ENCODE measurements at places on chromosomes 6 and 20.

DNA sequence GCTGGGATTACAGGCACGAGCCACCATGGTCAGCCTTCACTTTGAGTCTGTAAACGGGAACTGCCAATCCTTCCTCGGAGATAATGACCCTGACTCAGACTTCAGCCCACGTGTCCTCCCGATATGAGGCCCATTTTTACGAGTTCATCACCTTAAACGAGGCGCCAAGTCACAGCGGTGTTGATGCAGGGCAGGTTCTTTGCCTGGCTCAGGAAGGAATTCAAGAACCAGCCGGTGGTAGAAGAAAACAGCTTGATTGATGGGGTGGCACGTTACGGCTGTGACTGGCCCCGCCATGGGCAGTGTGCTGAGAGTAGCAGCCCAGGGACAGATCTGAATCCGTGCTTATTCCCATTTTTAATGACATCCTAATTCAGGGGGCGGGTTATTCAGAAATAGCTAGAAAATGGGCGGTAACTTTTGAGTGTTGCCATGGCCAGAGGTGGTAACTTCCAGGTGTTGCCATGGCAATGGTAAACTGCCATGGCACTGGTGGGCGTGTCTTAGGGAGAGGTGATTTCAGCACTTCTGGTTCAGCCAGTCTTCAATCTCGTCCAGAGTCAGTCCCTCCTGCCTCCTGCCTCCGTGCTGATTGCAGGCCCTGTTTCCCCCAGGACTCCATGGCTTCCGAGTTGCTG, 9.1 kb upstream of the MAP1LC3A start:
- H3K27me3 ChIP-seq: no peaks in the 10 kb centered on the region
- peaks cover 4% of the 10 kb centered on the region for H3K4me1 ChIP-seq
- DNase-seq: no peak
- no peaks in the 10 kb centered on the region for H3K36me3 ChIP-seq

- no peak overlapping the region for H3K4me3 ChIP-seq
- no peaks in the 10 kb centered on the region for H3K36me3 ChIP-seq
- DNase-seq: no peak
- no peaks in the 10 kb centered on the region for H3K4me1 ChIP-seq
Observed at GRCh38 chr20:6838181-6838826, 70.8 kb downstream of the BMP2 start.

DNA sequence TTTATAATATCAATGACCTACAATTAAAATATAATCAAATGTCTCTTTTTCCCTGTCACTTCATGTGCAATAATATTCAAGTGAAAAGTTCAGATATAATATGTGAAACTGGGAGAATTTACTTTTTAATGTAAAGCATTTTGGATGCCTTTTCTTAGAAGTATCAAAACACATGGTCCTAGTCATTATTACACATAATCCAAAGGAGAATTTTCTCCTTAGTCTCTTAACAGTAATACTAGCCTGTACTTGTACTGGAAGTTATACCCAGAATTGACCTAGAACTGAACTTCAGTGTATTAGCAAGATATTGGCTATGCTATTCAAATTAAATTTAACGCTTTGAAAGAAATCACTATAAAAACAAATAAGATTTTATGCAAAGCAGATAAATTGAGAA, 842.6 kb upstream of the MANEA start:
- H3K4me1 ChIP-seq: no peaks in the 10 kb centered on the region
- no peak for DNase-seq
- no peaks in the 10 kb centered on the region for H3K27me3 ChIP-seq

DNA sequence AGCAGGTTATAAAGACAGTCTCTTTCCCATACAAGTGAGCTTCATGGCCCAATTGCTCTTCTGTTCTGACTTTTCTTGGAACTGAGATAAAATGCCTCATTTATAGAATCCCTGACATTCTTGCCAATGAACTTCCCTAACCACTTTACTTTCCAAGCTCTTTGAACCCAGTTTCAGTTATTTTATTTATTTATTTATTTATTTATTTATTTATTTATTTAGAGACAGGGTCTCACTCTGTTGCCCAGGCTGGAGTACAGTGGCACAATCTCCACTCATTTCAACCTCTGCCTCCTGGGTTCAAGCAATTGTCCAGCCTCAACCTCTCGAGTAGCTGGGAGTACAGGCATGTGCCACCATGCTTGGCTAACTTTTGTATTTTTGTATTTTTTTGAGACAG, 138.5 kb upstream of the ZNF184 start:
- no peak for DNase-seq
- H3K27me3 ChIP-seq: peaks cover 22% of the 10 kb centered on the region
- no peaks in the 10 kb centered on the region for H3K4me1 ChIP-seq

DNA sequence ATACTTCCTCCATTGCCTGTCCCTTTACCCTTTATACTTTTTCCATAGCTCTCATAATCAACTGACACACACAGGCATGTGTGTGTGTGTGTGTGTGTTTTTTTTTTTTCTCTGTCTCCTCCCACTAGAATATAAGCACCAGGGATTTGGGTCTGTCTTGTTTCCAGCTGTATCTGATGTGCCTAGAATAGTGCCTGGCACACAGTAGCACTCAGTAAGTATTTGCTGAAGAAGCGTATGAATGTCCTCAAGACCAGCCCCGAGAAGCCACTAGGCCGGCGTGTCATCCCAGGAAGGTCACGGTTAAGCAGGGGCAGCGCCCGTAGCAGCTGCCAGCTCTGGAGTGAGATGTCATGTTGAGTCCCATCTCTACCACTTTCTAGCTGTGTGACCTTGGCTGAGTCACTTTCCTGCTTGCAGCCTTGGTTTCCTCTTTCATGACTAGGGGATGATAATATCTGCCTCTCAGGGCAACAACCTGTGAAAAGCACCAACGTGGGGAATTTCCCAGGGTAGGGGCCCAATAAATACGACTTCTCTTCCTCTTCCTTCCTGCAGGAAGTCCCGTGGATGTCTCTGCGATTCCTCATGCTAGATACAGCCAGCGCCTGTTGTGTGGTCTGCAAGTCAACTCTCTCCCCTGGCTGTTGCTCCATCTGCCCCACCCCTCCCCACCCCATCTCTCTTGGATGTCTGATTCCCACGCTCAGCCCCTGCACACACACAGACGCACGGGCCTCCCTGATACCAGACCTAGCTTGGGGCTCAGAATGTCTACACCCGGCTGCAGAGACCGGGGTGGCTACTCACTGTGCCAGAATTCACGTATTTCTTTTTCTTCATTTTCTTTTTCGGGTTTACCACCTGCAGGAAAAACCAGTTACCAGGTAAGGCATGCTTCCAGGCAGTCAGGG, 58.1 kb downstream of the RAB44 start:
- peaks cover 66% of the 10 kb centered on the region for H3K4me1 ChIP-seq
- no peaks in the 10 kb centered on the region for H3K27me3 ChIP-seq
- H3K4me3 ChIP-seq: peak overlapping the region; percentile 54
- H3K27ac ChIP-seq: peak overlapping the region; percentile 87
- no peaks in the 10 kb centered on the region for H3K36me3 ChIP-seq

GRCh38 chr6:3841711-3842565, 7.2 kb upstream of the FAM50B start:
- no peak overlapping the region for H3K27ac ChIP-seq
- no peaks in the 10 kb centered on the region for H3K36me3 ChIP-seq
- H3K4me1 ChIP-seq: peaks cover 6% of the 10 kb centered on the region
- H3K4me3 ChIP-seq: no peak overlapping the region
- DNase-seq: no peak

- H3K36me3 ChIP-seq: no peaks in the 10 kb centered on the region
- peak; percentile 46 for DNase-seq
- no peaks in the 10 kb centered on the region for H3K27me3 ChIP-seq
Observed at GRCh38 chr20:49207076-49207475, 12.1 kb upstream of the DDX27 start.

DNA sequence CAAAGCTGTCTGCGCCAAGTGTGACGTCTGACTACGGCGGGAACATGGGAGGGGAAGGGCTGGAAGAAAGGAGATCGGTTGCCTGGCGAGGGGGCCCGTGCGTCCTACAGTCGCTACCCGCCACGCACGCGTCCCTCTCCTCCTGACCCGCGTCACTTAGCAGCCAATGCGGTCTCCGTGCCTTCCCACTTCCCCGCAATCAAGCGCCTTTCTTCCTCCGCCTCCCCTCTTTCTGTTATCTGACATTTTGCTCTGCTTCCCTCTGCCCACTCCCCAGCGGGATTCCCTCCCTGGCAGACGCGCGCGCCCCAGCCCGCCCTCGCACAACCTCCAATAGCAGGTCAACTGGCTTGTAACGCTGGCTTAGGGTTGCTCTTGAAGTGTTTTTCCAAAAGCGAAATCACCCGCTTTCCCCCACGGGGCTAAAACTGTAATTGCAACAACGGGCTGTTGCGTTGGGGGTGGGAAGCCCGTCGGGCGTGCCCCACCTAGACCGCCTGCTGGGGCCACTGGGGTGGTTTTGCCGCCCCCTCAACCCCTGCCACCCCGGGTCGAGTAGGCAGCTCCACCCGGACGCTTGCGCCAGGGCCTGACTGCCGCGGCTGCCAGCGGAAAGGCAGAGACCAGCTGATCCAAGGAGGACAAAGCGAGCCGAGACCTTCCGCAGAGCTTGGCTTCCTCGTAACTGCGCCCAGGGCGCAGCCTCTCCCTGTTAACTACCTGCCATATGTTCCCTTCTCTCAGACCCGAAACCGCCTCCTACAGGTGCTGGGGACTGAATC, 6.2 kb upstream of the SOX4 start:
- no peaks in the 10 kb centered on the region for H3K36me3 ChIP-seq
- peaks cover 12% of the 10 kb centered on the region for H3K4me1 ChIP-seq
- peak overlapping the region; percentile 82 for H3K4me3 ChIP-seq
- peaks cover 42% of the 10 kb centered on the region for H3K27me3 ChIP-seq

DNA sequence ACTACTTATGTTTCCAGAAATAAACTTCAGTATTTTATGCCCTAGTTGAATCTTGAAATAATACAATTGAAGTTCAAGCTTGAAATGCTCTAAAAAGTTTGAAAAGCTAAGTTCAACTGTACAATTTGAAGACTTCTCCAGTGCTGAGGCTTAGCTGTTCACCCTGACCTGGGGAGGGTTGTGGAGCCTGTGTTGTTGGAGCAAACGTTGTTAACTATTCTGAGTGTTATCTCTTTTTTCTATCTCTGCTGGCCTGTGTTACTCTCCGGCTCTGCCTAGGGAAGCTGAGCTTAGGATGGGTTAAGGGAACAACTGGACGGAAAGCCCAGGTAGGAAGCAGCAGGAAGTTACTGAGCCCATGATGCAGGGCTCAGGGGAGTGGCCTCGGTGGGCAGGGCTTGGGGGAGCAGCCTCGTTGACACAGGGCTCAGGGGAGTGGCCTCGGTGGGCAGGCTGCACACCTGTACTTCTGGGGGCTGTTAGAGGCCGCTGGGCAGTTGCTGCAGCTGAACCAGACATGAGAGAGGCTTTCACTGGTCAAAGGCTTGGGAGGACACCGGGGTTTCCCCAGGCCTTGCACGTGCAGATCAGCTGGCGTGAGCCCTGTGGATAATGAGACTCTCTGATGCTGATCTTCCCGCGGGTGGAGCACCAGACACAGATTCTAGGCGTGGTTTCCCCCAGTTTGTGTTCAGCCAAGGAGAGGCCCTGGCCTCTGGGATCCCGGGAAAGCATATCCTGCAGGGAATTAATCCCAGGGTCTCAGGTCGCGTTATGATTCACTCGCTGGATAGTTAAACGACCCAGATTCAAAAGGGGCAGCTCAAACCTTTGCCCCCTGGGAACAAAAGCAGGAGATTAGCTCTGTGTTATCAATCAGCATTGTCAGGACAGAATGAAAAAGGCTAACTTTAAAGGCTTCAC, 58.9 kb downstream of the ERMARD start:
- H3K27me3 ChIP-seq: peaks cover 10% of the 10 kb centered on the region
- no peaks in the 10 kb centered on the region for H3K36me3 ChIP-seq

- H3K4me3 ChIP-seq: no peak overlapping the region
- peaks cover 47% of the 10 kb centered on the region for H3K36me3 ChIP-seq
- no peak overlapping the region for H3K27ac ChIP-seq
- H3K4me1 ChIP-seq: peaks cover 13% of the 10 kb centered on the region
- no peak for DNase-seq
- no peaks in the 10 kb centered on the region for H3K27me3 ChIP-seq
Observed at GRCh38 chr6:37474316-37474715, 25.4 kb downstream of the CCDC167 start.

- no peak overlapping the region for H3K27ac ChIP-seq
- H3K4me3 ChIP-seq: no peak overlapping the region
- H3K27me3 ChIP-seq: no peaks in the 10 kb centered on the region
Observed at GRCh38 chr6:39102071-39102820, 12.7 kb downstream of the SAYSD1 start.

GRCh38 chr6:21219241-21219640, 374.3 kb upstream of the SOX4 start:
- H3K27ac ChIP-seq: no peak overlapping the region
- H3K36me3 ChIP-seq: peaks cover 36% of the 10 kb centered on the region
- no peak for DNase-seq
- no peak overlapping the region for H3K4me3 ChIP-seq
- no peaks in the 10 kb centered on the region for H3K4me1 ChIP-seq

- H3K27ac ChIP-seq: no peak overlapping the region
- no peak for DNase-seq
- H3K4me3 ChIP-seq: no peak overlapping the region
- H3K27me3 ChIP-seq: peaks cover 5% of the 10 kb centered on the region
Observed at GRCh38 chr20:24785141-24786110, 163.6 kb upstream of the CST7 start.

- H3K27me3 ChIP-seq: peaks cover 2% of the 10 kb centered on the region
- peaks cover 18% of the 10 kb centered on the region for H3K4me1 ChIP-seq
- peak overlapping the region; percentile 59 for H3K27ac ChIP-seq
- DNase-seq: no peak
- no peak overlapping the region for H3K4me3 ChIP-seq
- H3K36me3 ChIP-seq: no peaks in the 10 kb centered on the region
Observed at GRCh38 chr6:33839399-33840047, 35.7 kb upstream of the MLN start.

- no peak for DNase-seq
- H3K27me3 ChIP-seq: peaks cover 4% of the 10 kb centered on the region
- no peak overlapping the region for H3K27ac ChIP-seq
Observed at GRCh38 chr6:85111481-85112011, 338.3 kb upstream of the NT5E start.

DNA sequence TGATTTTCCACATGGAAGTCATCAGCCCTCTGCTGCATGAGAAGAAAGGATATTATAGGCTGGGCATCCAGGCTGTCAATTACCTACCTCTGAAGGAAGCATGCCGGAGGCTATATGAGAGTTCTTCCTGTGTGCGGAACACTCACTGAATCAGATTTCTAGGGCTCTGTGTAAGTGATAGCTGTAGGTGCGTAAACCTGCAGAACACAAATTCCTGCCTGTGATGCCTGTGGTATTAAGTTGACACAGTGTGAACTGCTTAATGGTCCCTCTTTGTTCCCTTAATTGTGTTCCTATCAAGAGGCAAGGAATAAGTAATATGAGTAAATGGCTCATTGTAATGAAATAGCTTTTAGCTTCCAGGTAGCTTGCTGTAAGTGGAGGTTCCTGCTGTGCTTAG, 103.3 kb downstream of the ANKS1A start:
- peaks cover 24% of the 10 kb centered on the region for H3K36me3 ChIP-seq
- H3K4me1 ChIP-seq: no peaks in the 10 kb centered on the region
- no peaks in the 10 kb centered on the region for H3K27me3 ChIP-seq
- DNase-seq: no peak
- no peak overlapping the region for H3K4me3 ChIP-seq
- no peak overlapping the region for H3K27ac ChIP-seq
